Hematopoietic multipotent progenitor cell treated with erythropoietin and hydrocortisone succinate and interleukin-3 and kit ligand, for 15 days (in vitro differentiated cells): ENCODE measurements at places on chromosomes 6 and 20.

DNA sequence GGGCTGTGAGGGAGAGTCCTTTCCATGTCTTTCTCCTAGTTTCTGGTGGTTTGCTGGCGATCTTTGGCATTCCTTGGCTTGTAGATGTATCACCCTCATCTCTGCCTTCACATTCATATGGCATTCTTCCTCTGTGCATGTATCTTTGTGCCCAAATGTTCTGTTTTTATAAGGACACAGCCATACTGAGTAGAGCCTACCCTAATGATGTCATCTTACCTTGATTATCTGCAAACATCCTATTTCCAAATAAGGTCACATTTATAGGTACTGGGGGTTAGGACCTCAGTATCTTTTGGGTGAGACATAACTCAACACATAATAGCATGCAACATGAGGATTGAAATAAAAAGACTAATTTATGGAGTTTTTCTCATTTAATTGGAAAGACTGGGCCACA, 5.5 kb downstream of the SH3BGRL2 start:
- no peak for DNase-seq

GRCh38 chr6:25172819-25173218, 106.4 kb upstream of the CARMIL1 start:
- no peak for DNase-seq

DNA sequence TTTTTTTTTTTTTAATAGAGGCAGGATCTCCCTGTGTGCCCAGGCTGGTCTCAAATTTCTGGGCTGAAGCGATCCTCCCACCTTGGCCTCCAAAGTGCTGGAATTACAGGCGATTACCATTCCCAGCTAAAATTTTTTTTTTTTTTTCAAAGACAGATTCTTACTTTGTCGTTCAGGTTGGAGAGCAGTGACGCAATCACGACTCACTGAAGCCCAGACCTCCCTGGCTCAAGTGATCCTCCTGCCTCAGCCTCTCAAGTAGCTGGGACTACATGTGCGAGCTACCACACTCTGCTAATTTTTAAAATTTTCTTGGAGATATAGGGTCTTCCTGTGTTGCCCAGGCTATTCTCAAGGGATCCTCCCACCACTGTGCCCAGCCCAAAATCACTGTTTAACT, 58.0 kb upstream of the MYO6 start:
- DNase-seq = no peak

GRCh38 chr6:130140084-130140483, 82.7 kb downstream of the SAMD3 start:
- no peak for DNase-seq

- no peak for DNase-seq
These were observed 130.6 kb upstream of the C6orf118 start for GRCh38 chr6:165439928-165440554.

DNA sequence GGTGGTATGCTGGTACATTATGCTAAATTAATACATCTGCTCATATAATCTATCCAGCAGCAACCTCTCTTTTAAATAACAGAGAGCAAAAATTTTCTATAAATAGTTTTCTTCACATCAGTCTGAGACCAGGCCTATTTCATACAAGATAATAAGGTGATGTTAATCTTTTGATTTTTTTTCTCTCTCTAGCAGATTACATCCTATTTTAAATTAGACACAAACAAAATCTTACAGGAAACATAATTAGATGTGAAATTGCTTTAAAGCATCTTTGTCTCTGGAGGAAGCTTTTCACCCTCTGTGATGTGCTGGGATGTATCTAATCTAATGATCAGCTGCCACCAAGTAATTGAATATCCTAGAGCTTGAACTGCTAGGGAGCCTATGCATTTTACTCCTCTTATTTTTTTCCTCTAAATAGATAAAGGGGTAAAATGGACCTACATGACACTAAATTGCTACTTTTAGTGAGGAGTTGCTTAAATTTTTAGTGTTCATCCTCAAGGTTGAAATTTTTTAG, 165.5 kb downstream of the MANEA start:
- no peak for DNase-seq

DNA sequence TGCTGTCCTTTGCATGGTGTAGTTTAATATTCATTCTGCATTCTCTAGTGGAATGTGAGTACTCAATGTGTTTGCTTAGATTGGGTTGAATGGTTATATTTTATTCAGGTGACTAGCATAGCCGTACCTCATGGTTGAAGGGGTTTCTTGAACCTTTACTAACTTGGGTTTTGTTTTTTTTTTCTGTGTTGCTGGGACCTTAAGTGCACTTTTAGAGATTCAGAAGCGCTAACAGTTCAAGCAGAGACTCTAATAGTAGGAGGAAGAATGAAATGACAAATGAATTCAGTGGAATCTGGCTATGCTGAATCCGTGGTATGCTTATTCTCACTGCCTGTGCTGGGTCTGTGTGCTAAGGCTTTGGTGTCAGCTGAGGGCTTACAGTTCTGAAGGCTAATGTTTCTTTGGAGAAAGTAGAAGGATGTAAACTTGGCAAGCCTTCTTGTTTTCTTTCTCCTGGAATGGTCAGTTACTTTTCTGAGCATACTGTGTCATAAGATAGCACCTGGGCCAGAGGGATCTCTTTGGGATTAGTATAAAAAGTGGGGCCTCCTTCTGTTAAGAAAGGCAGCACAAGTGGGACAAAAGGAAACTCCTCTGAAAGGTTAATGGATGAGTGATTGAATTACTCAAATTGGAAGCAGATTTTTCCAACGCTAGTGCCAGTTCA, 28.7 kb downstream of the RNF144B start:
- DNase-seq = no peak

GRCh38 chr6:116536216-116536621, 9.3 kb downstream of the TRAPPC3L start:
- DNase-seq = peak; percentile 70

- no peak for DNase-seq
These were observed 161.9 kb downstream of the DHX35 start for GRCh38 chr20:39124064-39124463.

DNA sequence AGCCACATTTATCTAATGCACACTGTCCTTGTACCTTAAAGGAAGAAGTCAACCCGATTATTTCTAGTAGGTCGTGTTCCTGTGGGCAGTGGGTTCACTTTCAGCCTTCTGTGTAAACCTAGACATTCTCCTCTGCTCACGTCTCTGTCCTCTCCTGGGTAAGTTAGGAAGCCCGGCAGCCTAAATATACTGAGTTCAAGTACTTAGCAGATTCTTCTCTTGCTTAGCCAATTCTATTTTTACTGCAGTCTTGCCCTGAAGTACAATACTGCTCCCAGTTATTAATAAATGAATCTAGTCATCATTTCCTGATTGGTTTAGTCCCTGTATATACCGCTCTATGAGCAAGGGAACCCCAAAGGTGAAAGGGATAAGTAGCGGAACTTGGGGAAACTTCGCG, 14.6 kb upstream of the GPR63 start:
- DNase-seq = no peak

DNA sequence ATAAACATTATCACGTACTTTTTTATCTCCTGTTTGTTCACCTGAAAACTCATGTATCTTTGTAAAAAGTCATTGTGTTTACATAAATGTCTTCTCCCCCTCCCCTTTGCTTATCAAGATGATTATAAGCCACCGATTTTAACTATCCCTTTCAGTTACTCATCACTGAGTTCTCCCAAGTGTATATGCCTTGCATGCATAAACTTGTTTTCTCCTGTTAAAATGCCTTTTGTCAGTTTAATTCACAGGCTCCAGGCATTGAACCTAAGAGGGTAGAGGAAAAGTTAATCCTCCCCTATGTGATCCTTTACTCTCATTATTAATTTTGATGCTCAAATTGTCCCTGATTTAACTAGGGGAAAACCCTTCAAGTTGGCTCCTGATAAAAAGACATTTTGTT, 24.2 kb downstream of the ANKEF1 start:
- no peak for DNase-seq

GRCh38 chr6:80329496-80329895, 223.0 kb downstream of the BCKDHB start:
- DNase-seq = no peak

DNA sequence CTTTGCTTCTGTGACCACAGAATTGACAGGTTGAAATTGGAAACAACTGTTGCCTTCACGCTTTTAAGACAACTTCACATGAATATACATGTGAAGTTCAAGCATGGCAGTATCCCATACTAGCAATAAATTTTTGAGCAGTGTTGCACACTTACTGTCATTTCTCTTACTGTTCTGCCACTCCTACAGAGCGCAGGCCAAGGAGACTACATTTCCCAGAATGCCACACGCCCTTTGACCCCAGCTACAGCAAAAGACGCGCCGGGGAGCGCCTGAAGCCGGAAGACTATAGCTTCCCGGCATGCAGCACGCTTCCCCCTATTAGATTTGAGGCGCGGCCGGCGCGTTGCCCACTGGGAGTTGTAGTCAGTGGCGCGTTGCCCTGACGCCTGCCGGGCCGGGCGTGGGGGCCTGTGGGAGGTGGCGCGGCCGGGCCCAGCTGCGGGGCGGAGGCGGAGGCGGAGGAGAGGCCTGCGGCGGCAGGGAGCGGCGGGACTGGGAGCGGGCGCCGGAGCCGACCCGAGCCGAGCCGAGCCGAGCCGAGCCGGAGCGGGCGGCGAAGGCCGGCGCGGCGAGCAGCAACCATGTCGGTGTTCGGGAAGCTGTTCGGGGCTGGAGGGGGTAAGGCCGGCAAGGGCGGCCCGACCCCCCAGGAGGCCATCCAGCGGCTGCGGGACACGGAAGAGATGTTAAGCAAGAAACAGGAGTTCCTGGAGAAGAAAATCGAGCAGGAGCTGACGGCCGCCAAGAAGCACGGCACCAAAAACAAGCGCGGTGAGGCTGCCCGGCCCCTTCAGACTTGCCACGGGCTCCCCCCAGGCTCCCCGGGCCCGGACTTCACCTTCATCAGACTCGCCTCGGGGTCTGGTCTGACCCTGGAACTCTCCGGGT, at the start of gene CHMP4B:
Gene CHMP4B, plus strand, starts transcription at position 464 of the 891 bp plus-strand sequence. Its CDS starts 121 bp downstream, at position 585.
- peak; percentile 99 for DNase-seq

- DNase-seq = no peak
These were observed 120.9 kb upstream of the IRAK1BP1 start for GRCh38 chr6:78746457-78746856.

- no peak for DNase-seq
These were observed 1.4 kb upstream of the BPIFB2 start for GRCh38 chr20:33005908-33006775.

GRCh38 chr6:122180132-122180531, 219.3 kb upstream of the HSF2 start:
- no peak for DNase-seq

DNA sequence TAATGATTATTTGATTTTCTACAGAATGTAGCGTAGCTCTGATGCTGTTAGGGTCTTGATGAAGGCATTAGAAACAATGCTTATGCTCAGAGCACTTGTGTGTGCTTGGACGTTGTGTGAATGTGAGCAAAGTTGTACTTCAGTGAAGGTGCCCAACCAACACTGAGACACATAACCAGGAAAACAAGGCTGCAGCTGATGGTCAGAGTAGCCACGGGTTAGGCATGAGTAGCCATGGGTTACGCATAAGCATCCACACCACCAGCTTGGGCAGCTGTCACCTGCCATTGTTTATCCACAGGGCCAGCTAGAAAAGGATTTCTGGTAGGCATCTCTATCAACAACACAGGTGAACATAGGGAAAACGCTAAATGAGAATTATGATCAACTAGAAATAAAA, 326.6 kb downstream of the NRN1 start:
- DNase-seq = no peak

- no peak for DNase-seq
These were observed 25.3 kb upstream of the FABP7 start for GRCh38 chr6:122754191-122754731.

DNA sequence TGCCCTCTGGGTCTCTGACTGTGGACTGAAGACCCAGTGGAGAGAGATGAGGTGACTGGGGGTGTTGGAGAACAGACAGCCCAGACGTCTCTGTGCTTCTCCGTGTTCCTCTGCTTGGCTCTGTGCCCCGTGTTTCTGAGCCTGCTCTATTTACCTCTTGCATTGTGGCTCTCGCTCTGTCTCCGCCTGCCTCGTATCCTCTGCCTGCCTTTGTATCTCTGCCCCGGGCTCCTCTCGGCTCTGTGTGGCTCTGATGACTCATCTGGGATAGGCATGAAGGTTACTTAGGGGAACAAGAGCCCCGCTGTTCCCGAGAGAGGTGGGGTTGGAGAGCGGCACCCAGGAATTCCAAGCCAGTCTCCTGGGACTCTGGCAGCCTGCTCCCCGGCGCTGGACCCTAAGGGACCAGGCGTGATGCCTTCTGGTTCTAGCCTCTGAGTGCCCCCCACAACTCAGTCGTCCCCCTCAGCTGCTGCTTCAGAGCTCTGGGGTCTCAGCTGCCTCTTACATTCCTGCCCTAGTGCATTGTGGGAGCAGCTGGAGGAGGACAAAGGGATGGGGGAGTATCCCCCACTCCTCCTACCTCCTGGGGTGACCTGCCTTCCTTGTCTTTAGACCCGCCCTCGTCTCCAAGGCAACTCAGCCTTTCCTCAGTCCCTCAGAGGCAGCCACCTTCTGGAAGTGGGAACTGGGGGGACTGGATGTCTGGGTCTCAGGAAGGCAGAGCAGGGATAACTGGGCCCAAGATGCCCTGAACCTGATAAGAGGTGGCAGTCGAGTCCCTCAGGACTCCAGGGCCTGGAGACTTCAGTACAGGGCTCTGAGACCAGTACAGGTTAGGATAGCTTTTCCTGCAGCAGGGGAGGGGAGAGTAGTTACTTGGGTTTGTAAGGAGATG, 1.9 kb downstream of the DDR1 start:
- no peak for DNase-seq

- no peak for DNase-seq
These were observed 466.1 kb downstream of the BTBD3 start for GRCh38 chr20:12383821-12384220.

GRCh38 chr6:118859517-118860064, 34.4 kb upstream of the ASF1A start:
- DNase-seq = no peak

GRCh38 chr6:64477391-64477790, 841.8 kb downstream of the PHF3 start:
- no peak for DNase-seq

- DNase-seq = no peak
These were observed 11.4 kb downstream of the MRPL14 start for GRCh38 chr6:44115866-44116265.

- no peak for DNase-seq
These were observed 117.4 kb downstream of the TBC1D32 start for GRCh38 chr6:121216928-121217327.

DNA sequence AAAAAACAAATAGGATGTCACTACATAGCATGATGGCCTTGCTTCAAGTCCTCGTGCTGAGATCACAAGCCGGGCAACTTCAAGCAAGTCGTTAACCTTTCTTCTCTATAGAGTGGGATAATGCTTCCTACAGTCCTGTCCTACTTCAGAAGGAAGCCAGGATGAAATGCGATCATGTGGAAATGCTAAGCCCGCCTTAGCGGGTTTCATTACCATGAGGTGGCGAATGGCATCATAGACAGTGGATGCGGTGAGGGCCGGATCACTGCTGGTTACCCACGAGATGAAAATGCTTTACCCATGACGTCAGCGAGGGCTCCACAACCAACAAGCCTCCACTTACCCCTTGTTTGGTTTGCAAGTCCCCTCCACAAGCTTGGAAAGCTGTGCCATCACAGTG, 206.4 kb downstream of the TBXT start:
- DNase-seq = no peak

- DNase-seq = no peak
These were observed 166.2 kb upstream of the CHD6 start for GRCh38 chr20:41784209-41784958.

- no peak for DNase-seq
These were observed 37.0 kb upstream of the BTBD3 start for GRCh38 chr20:11880680-11881079.
